ENCODE measurements at places on chromosomes 5 and 9. TPM values are rescaled to one million over a fixed set of nuclear protein-coding genes. Genes with fewer than 3 reads are reported as not detected.

DNA sequence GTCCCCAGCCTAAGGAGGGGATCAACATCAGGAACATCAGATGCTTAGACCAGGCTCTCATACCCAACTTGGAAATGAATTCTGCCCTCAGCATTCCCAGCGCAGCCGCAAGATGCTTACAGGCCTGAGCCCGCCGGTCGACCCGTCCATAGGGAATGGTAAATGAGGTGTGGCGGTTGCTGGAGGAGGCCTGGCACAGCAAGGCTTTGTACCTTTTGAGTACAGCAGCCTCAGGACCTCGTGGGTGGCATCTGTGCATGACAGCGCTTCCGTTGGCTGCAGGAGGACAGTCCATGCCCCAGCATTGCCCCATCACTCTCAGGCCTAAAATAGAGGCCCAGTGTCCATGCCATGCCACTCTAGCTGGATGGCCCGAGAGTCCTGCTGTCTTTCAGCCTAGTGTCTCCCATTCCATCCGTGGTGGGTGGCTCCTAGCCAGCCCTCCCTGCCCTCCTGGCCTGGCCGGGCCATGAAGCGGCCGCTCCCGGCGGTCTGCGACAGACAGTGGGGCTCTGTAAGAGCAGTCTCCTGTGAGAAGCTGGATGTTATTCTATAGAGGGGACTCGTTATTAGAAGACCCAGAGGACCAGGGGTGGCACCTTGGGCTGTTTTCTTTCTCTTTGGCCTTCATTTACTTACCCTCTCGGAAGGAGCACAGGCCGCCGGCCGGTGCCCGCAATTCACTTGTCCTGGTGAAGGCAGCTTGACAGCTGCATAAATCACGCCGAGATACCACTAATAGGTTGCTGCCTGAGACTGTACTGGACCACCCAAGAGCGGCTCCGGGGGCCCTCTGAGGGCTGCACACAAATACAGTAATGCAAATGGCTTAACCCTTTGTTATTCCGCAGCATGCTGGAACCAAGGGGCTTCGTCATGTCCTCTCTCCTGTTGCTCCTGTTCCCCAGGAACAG lies 223.5 kb upstream of the TUT7 start:
- DNase-seq = no peak

- DNase-seq = no peak
Measured at GRCh38 chr5:141484641-141485311, at the start of gene PCDHGC4. Gene PCDHGC4 (plus strand): TSS chr5:141485030. CDS start chr5:141485174, 144 bp downstream.

DNA sequence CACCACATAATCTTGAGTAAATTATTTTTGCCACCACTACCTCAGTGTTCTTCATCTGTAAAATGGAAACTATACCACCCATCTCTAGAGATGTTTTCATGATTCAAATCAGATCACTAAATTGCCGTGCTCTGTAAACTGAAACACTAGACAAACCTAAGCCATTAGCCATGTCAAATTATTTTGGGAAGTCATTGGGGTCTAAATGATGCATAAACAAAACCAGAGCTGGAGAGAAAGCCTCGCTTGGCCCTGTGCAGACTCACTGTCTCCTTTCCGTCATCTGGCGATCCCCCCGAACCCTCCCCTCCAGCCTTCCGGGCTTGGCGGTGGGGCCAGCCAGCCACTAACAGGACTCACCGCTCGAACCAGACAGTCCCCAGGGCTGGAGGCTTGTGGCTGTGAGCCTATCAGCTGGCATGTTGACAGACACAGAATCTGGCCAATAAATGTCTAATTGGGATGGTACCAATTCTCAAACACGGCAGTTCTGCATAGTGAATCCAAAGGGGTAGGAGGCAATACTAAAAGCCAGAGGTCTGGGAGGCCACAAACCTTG lies 256.5 kb downstream of the SEC61B start:
- no peak for DNase-seq

TRIM23 gene
- total RNA-seq = 11.0 TPM

DNA sequence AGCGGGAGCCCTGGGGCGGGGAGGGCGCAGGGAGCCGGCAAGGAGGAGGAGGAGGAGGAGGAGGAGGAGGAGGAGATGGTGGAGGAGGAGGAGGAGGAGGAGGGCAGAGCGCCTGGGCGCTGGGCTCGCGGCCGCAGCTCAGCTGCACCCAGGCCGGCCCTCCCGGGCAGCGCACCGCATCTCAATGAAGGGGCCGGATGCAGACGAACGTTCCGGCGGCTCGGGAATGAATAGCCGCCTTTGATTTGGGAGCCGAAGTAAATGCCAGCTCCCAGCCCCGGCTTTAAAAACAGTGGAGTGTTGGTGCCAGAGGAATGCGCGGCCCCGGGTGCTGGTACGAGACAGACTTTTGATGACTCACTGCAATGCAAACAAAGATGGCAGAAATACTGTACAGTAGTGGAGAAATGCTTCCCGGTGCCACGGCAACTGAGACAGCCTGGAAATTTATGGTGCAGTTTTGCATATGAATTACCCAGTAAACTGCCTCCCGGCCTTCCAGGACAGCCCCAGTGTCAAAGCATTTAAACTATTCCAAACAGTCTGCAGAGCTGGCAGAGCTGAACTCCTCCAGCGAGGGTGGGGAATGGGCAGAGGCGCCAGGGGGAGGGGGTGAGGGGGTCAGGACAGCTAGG lies 43.1 kb downstream of the NACC2 start:
- no peak for DNase-seq

GRCh38 chr9:93678199-93679019 lies 102.0 kb downstream of the PHF2 start:
- peak; percentile 50 for DNase-seq

SPINK7 gene
- total RNA-seq = not detected

DNA sequence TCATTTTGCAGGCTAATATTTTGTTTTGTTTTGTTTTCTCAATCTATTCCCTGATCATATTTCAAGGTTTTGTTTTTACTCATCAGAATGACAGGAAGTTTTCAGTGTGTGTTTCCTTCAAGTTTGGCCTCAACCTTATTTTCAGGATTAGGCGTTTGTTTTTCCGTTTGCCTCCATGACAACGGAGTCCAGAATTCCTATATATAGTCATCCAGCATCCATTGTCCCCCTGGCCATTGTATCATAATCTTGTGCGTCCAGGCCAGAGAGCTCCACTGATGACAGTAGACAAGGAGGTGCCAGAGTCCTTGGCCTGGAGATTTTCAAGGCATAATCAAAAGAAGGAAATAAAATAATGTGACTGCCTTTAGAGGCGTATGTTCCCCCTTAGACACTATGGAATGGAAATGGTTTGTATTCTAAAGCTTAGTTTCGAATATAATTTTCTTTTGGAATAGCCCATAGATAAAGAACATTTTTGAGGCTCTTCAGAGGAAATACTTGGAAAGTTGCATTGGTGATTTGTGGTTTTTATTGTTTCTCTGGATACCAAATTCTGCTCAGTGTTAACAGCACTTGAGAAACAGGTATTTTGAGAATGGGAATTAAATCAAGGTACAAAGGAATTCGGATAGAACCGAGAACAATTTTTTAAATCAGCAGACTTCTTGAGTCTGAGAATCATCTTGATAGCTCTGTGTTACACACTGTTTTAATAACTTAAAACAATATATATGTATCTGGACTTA lies 99.8 kb downstream of the ZNF462 start:
- no peak for DNase-seq

NPR3 gene
- not detected for total RNA-seq

IARS1 gene
- 222 TPM for total RNA-seq

DNA sequence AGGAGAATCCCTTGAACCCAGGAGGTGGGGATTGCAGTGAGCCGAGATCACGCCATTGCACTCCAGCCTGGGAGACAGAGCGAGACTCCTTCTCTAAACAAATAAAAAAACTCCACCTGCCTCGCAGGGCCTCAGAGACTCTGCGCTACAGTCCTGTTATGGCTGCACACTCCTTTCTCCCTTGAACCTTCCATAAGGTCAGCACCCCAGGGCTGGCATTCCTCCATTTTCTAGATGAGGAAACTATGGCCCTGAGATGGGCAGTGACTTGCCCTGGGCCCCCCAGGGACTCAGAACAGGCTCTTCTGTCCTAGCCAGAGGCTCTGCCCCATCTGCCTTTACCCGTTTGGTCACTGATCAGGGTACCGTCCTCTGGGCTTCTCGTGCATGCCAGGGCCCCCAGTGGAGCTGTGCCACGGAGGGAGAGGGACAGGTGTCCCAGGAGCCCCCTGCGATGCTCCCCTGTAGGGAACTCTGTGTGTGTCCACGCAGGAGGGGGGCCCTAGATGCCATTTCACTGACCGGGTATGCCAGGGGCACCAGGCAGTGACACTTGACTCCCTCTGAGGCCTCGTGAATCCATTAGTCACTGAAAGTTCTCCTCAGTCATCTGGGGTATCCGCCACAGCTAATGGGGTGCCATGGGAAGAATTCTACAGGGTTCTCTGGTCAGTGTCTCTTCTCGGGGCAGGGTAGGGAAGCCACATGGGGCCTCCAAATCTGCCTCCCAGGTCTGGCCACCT lies 16.2 kb downstream of the RALGDS start:
- no peak for DNase-seq

- DNase-seq = no peak
Measured at GRCh38 chr5:100803397-100803796, 99.7 kb downstream of the ST8SIA4 start.

GRCh38 chr9:4904322-4905134 lies 80.5 kb upstream of the JAK2 start:
- DNase-seq = no peak

PCDHGC4 gene
- not detected for total RNA-seq

PCDHGA6 gene
- total RNA-seq = 0.08 TPM

NRARP gene
- total RNA-seq = 3.1 TPM

SIT1 gene
- 67.8 TPM for total RNA-seq

DNA sequence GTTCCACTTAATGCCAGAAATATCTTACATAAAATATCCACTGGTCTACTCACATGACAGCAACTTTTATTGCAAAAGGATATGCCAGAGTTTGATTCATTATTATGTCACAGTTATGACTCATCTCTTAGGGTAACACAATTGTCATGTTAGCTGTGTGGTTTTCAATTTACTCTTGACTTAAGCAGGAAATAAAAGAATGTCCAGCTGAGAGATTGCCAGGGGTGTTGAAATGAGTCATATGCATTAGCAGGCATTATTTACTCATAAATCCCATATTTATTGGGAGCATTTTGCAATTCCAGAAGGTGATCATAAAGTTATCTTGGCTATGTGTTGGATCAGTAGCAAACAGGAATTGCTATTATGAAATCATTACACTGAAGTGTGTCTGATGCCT lies 1164.6 kb upstream of the CDH18 start:
- DNase-seq = no peak

ITGA2 gene
- 3.1 TPM for total RNA-seq

ARID3C gene
- total RNA-seq = not detected

- DNase-seq = no peak
Measured at GRCh38 chr9:86983249-86983619, 35.9 kb upstream of the GAS1 start.

- no peak for DNase-seq
Measured at GRCh38 chr9:35227284-35227683, 65.5 kb downstream of the UNC13B start.

PLCXD3 gene
- not detected for total RNA-seq

DNA sequence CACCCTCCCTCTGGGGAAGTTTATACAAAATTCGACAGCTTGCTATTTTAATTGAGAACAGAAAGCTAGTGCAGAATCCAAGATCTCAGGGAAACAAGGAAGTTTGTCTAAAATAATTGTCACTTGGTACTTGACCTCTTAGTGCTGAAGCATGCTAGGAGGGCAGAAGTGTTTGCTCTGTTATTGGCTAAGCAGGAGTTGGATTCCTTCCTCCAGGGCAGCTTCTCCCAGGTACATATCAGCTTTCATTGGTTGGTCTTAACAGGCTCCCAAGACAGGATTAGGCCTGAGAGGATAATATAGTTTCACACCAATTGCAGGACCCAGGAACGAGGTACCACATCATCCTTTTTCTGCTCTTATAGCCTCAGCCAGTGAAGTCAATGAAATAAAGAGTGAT lies 432.8 kb downstream of the IRX1 start:
- DNase-seq = no peak

- DNase-seq = no peak
Measured at GRCh38 chr9:88837731-88838130, 153.5 kb upstream of the S1PR3 start.

- no peak for DNase-seq
Measured at GRCh38 chr9:129146441-129146941, 31.6 kb downstream of the IER5L start.

- DNase-seq = no peak
Measured at GRCh38 chr5:127645300-127645726, 3.6 kb upstream of the CTXN3 start.

CARD9 gene
- 1.7 TPM for total RNA-seq

NIM1K gene
- 0.14 TPM for total RNA-seq

DNA sequence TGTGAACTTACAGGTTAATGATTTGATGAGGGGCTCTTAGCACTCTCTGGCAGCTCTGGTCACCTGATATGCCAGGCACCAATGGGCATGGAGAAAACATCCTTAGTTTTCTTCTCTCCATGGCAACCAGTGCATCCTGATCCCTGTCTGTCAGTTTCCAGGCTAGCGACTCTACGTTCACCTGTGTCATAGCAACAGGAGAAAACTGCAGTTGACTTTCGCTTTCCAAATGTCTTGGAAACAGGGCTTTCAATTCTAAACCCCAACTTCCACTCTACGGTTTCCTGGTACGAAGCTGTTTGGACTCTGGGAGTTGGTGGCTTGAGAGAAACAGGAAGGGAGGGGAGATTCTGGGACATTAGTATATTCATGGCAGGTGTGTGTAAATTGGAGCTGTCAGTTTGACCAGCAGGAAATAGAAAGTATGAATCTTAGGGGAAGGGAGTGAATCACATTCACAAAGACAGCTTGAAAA lies 74.4 kb downstream of the SLC28A3 start:
- no peak for DNase-seq

TMEM171 gene
- not detected for total RNA-seq

DNA sequence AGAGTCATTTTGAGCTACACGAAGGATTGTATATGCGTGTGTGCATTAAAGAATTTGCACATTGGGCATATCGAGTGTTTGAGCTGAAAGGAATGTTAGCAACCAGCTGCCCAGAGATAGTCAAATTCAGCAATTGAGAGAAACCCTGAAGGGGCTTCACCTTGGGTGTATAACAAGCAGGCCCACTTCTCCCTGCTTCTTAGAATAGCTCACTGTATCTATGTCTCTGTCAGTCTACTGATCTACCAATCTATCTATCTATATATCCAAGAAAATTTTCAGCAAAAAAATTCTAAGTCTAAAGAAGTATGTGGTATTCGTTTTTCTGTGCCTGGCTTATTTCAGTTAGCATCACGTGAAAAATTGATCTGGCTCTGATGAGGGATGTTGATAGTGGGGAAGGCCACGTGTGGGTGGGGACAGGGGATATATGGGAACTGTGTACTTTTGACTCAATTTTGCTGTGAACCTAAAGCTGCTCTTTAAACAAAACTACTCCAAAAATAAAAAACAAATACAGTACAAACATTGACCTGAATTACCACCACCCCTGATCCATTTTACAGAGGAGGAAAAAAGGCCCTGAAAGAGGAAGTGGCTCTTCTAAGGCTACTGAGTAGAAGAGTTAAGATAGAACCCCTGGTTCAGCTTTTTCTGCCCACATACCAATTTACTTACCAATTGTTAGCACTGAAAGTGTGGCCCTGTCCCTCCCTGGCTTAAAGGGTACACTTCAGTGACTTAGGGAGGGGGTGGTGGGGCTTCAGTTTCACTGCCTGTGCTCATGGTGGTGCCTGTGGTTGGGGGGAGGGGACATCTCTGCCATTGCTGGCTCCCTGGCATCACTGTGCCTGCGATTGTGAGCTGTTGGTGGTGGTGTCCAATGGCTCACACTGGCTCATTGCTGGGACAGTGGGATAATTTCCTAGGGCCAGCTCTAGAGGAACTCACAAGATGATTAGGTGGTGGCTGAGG lies 141.8 kb downstream of the DOCK2 start:
- DNase-seq = no peak

All from activated naive CD4-positive, alpha-beta T cell treated with anti-CD3 and anti-CD28 coated beads, Interleukin-2, amount 50 U/mL, for 72 hours (primary cell).